ENCODE measurements at places on chromosomes 16 and 17. TPM values are rescaled to one million over a fixed set of nuclear protein-coding genes. Genes with fewer than 3 reads are reported as not detected.
A peak's percentile ranks its signal among the peaks of the same experiment; 100 is the strongest.

GRCh38 chr16:71479420-71479819, 9.7 kb downstream of the ZNF19 start:
- no peak for DNase-seq

NPIPB5 gene
- 62.5 TPM for total RNA-seq

DNA sequence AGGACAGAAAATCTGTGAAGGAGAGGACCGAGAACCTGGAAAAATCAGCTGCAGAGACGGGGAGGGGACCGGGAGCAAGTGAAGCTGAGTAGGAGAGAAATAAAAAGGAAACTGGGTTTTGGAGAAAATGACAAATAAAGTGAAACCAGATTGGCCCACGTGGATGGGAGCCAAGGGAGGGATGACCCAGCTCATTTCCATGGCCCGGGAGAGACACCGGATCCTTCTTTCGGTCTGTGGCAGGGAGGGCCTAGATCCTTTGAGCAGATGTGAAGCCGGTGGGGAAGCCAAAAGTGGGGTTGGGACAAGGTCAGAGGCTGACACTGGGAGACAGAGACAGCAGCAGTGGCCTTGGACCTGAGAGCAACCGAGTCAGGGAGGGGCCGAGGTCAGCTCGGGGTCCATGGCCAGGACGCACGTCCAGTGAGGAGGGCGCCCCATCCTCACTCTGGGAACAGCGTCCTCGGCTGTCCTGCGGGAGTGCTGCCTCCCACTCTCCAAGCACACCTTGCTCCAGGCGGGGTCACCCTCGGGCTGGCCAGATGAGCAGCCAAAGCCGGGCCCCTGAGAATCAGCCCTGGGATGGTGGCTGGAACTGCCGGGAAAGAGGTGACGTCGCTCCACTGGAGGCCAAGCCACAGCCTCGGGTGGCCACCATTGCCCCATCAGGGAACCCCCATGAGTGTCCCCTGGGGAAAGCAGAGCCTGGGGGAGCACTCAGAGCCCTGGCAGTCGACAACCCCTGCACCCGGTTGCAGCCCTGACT, 50.8 kb upstream of the CDR2 start:
- no peak for DNase-seq

ABCC11 gene
- total RNA-seq, result 0.30 TPM

CDR2 gene
- total RNA-seq, result 8.5 TPM

DNA sequence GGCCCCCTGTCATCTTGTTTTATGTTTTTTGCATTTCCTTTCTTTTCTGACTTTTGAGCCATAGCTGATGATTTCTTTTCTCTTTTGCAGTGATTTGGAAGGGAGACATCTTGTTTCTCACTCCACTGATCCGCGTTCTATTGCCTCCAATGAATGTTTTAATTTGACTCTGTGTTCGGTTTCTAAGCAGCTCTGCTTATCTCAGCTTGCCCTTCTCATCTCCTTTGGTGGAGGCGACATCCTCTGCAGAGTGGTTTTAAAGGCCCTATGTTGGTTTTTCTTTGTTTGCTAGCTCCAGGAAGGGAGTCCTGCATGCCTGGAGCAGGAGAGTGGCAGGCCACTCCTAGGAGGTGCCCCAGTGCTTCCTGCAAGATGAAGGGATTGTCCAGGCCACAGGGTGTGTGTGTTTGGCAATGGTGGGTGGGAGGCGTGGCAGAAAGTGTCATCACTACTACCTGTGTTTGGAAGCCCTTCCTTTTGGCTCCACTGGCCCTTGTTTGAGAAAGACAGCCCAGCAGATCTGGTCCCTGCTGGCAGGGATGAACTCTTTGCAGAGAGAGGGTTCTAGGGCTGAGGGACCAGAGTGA, 13.6 kb downstream of the SMPD3 start:
- DNase-seq, result peak; percentile 17

All from cardiac septum (tissue), 1 donor.